Activated CD4-positive, alpha-beta memory T cell treated with anti-CD3 and anti-CD28 coated beads for 36 hours (primary cell): ENCODE measurements at places on chromosomes 4 and X. TPM values are rescaled to one million over a fixed set of nuclear protein-coding genes. Genes with fewer than 3 reads are reported as not detected.

DNA sequence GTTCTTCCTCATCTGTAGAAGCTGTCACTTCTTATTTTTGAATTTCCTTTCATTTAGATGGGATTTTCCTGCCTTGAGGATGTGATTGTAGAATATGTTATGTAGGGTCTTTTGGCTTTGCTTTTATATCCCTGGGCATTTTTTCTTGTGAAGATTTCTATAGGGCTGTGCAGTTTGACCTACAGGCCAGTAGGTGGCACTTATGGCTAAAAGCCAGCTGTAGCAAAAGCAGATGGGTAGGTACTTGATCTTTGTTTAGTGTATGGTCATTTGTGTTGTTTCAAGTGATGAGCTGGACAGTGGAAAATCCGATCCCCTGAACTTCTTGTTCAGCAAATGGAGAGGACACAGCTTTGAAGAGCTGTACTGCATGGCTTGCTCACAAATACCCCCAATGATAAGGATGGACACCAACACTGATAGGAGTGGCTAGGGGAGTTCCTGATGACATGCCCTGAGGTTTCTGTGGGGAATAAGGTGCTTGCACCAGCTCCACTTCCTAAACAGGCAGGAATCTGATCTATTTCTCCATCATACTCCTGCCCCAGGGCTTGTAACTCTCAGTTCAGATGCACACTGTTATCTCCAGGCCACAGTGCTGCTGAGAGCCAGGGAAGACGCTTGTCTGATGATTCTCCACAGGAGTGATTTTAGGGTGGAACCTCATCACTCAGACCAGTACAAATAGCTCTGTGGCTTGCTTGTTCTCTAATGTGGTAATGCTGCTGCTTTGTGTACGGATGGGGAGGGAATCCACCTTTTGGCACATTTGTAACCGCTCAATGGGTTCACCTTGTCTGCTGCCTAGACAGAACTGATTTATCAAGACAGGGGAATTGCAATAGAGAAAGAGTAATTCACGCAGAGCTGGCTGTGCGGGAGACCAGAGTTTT lies 417.1 kb upstream of the MAGEB16 start:
- DNase-seq, result no peak

DNA sequence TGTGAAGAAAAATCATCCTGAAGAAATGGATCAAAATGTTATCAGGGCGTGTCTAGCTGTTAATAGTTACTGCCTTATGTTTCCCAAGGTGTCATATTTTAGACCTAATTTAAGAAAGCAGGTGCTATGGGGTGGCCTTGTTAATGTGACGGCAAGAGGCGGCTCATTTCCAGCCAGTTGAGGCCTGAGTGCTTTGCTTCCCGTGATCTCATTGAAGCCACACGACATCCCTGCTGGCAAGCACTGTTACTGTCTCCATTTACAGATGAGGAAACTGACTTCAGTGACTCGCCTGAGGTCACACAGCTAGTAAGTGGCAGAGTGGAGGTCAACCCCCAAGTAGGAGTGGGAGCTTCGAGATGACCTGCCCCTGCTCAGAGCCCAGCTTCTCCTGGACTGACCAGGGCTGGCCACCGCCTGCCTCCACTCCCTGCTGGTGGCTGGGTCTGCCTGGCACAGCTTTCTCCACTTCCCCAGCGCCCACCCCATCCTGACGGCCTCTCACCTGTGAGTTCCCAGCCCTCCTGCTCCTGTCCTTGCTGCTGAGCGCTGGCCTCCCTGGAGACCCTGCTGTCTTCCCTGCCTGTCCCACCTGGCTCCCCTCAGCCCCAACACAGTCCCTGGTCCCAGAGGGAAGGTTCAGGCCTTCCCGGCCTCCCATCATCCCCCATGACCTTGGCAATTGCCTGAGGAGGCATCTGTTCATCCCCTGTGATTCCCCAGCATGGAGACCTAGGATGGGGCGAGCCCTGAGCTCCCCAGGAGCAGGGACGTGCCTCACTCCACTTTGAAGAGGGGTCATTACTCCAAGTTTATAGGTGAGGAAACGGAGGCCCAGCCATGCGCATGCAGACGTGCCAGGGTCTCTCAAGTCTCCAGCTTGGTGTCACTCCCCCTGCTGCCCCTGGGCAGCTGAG lies 47.7 kb upstream of the SORCS2 start:
- DNase-seq, result no peak

GRCh38 chr4:103478734-103479133 lies 241.1 kb downstream of the TACR3 start:
- no peak for DNase-seq

SMAD1 gene
- total RNA-seq, result 2.8 TPM

MAGEA4 gene
- not detected for total RNA-seq

- no peak for DNase-seq
These were observed 72.7 kb downstream of the EFNB1 start for GRCh38 chrX:68901519-68901918.

DNA sequence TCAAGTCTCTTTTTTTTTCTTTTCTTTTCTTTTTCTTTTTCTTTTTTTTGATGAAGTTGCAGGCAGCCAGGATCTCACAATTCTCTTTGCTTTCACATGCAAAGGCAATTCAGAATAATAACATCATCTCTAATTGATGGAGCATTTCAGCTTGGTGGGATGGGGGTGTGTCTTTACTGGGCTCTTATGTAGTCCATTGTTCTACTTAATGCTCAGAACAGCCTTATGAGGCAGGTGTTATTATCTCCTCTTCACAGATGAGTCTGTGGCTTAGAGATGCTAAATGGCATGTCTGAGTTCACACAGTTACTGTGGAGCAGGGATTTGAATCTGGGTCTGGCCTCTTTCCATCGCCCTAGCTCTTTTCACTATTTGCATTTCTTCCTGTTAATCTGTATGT lies 70.2 kb downstream of the TRPC5 start:
- no peak for DNase-seq

- peak; percentile 10 for DNase-seq
These were observed 691 bp upstream of the IGFBP7 start for GRCh38 chr4:57110640-57111511.

FGA gene
- total RNA-seq, result not detected

- DNase-seq, result no peak
These were observed 23.0 kb upstream of the UGT2B17 start for GRCh38 chr4:68599150-68599549.

SERTM2 gene
- not detected for total RNA-seq

- no peak for DNase-seq
These were observed 46.0 kb upstream of the NFKB1 start for GRCh38 chr4:102454981-102455685.

- no peak for DNase-seq
These were observed 36.0 kb downstream of the HTR2C start for GRCh38 chrX:114619874-114620273.

TMSB15A gene
- 0.45 TPM for total RNA-seq

FOXR2 gene
- total RNA-seq, result not detected

- DNase-seq, result no peak
These were observed 36.3 kb downstream of the DTHD1 start for GRCh38 chr4:36317721-36318120.

DNA sequence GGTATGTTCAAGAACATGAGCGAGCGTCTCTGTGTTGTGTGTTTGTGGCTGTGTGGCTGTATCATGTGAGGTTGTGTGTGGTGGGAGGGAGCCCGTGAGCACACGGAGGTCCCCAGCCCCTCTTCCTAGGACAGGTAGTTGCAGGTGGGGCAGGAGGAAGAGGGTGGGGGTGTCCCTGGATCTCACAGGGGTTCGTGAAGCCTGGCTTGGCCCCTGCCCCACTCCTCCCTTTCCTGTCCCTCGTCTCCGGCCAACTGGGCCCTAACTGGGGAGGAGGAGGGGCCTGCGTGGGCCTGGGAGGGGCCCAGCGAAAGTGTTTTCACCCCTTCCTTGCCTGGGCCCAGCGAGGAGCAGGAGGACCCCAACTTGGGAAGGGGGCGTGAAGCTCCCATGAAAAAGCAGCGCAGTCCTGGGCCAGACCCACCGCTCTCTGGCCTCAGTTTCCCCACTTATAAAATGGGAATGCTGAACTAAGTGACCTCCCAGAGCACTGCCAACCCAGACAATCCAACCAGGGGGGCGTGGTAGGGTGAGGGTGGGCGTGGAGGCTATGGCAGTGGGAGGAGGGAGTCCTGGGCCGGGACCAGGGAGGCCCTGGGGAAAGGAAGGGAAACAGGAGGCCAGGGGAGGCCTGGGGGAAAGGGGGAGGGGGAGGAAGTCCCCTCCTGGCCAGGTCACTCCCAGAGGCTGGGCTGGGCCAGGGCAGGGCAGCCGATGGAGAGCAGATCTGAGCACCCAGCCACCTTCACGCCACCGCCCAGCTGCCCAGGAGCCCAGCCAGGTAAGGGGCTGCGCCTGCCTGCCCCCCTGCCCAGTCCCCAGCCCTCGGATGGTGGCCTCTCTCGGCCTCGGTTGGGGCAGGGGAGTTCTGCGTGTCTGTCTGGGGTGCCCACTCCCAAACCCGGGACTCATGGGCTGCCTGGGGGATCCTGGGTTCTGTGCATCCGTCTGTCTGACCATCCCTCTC lies at the start of gene AVPR2:
Gene AVPR2 (plus strand): TSS at position 683 of the 967 bp plus-strand sequence. CDS start 473 bp downstream, outside the sequence.
- no peak for DNase-seq

- DNase-seq, result peak; percentile 20
These were observed 1.1 kb upstream of the GTPBP6 start for GRCh38 chrX:319579-320125.

GRCh38 chr4:15024386-15024785 lies 22.1 kb downstream of the CPEB2 start:
- DNase-seq, result no peak

DNA sequence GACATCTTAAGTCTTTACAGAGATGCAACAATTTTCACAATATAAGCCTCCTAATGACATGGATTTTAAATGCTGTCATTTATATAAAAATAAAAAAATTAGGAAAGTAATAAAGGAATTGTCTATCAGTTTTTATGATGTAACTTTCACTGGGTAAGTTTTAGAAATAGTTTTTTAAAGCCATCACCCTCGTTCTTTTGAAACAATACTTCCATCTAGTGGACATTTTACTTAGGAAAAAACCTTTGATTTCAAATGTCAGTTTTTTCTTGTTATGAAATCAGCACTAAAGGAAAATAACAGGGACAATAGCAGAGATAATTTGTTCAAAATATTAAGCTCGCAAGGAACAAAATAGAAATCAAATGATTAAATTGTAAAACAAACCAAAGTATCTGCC lies 24.3 kb upstream of the NDNF start:
- DNase-seq, result no peak

- DNase-seq, result no peak
These were observed 196.6 kb downstream of the PRDM5 start for GRCh38 chr4:120725639-120726580.

DLG3 gene
- 25.4 TPM for total RNA-seq

- DNase-seq, result no peak
These were observed at the start of gene CDX4 for GRCh38 chrX:73446831-73447230. TSS of gene CDX4 (plus strand) at chrX:73447053. CDS start at chrX:73447254, 201 bp downstream.

TIMM8A gene
- total RNA-seq, result 23.1 TPM

CNGA1 gene
- not detected for total RNA-seq

USP17L21 gene
- total RNA-seq, result not detected

DNA sequence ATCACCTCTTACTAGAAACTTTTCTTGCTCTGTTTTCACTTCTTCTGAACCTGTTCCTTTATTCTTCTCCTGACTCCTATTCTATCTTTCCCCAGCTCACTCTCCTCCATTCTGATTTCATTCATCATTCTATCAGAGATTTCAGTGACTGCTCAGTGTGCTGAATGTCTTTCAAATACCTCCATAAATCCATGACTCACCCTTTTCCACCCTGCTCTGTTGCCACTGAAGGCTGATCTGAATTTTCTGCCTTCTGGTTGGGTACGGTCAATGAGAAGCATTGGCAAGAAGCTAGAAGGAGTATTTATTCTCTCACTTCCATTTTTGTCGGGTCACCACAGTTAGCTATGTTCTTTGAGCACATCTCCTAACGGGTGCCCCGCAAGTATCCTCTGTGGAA lies 265.9 kb downstream of the CBLL2 start:
- no peak for DNase-seq

DNA sequence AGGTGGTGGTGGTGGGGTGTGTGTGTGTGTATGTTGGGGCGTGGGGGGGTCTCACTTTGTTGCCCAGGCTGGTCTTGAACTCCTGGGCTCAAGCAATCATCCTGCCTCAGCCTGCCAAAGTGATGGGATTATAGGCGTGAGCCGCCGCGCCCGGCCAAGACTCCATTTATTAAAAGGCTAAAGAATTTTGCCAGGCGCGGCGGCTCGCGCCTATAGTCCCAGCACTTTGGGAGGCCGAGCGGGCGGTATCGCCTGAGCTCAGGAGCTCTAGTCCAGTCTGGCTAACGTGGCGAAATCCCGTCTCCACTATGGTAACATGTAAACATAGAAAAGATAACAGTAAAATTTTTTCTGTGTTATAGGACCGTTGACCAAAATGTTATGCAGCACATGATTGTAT lies 3.7 kb upstream of the UBA1 start:
- no peak for DNase-seq

USP51 gene
- 2.1 TPM for total RNA-seq

TMEM271 gene
- total RNA-seq, result not detected

- DNase-seq, result no peak
These were observed 6.2 kb upstream of the MGAT4D start for GRCh38 chr4:140504261-140504660.

PPP4R3C gene
- total RNA-seq, result not detected

- no peak for DNase-seq
These were observed 8.4 kb downstream of the N4BP2 start for GRCh38 chr4:40065010-40065409.

- no peak for DNase-seq
These were observed 81.0 kb upstream of the SMARCAD1 start for GRCh38 chr4:94126669-94127068.

MND1 gene
- total RNA-seq, result 32.0 TPM

SNX12 gene
- 42.1 TPM for total RNA-seq

BMX gene
- total RNA-seq, result not detected

DNA sequence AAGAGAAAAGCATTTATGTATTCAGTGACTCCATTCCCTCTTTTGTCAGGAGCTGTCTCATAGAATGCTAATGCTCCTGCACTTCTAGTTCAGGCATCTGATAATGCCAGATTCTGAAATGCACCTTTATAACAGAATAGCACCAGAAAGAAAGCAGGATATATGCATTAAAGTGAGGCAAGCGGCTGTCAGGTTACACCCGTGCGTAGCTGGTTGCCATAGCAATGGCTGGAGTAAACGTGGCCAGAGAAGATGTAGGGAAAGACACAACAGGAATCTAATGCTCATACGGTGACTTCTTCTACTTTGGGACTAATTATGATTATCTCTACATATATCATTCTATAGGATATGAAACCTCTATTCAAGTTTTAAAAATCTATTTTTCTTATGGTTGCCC lies 5.9 kb downstream of the EMCN start:
- DNase-seq, result no peak

GRCh38 chr4:165027762-165028402 lies 3.9 kb upstream of the TRIM60 start:
- DNase-seq, result no peak

GRCh38 chr4:183347146-183347545 lies 24.9 kb upstream of the CLDN24 start:
- DNase-seq, result no peak

DNA sequence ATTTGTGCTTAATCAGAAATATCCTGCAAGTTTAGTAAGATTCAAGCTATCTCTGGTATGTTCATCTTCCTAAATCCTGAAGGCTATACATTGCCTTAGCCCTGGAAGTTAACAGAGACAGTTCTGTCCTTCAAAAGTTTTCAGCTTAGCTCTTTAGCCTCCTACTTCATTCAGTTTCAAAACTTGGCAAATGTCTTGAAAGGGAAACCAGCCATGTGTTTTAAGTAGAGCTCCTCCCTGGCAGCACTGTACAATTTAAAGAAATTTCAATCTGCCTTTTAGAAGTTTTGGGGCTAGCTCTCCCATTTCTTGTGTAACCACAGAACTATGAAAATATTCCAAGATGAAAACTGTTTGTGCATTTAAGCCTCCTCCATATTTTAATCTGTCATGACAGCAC lies 47.0 kb downstream of the FANCB start:
- DNase-seq, result no peak
